ENCODE measurements at places on chromosomes 4 and X.

- DNase-seq = no peak
Observed at GRCh38 chrX:39905946-39906345, 191.8 kb downstream of the BCOR start.

GRCh38 chrX:47814851-47815250 is 21.9 kb upstream of the ZNF81 start:
- peak; percentile 26 for DNase-seq

DNA sequence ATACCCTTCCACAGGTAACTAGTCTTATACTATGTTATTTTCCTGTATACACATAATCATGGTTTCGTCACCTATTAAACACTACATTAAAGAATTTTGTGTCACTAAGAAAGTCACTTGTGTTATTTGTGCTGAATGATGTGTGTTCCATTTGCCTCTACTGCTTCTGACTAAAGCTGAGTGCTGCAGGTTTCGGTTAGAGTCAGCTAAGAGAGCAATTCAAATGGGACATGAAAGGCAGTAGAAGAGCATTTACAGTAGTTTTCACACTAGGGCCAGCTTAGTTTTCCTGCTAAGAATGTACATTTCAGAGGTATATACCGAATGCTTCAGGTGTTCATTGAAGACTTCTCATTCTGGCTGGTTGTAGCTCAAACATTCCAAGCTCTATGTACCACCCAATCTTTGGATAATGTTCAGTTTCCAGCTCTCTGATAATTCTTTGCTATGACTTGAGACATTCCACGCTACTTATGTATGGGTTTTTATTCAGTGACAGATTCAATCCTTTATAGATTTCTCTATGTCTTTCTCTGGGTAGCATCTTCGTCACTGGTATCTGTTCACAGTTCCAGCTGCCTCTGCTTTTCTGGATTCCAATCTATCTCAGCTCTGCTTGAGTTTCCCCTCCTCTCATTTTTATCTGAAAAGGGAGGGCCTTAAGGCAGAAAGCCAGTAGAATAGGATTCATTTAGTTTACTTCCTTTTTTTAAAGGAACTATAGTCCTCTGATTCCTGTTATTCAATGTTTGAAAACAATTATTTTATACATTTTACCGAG is 164.4 kb downstream of the CXXC4 start:
- DNase-seq = no peak

DNA sequence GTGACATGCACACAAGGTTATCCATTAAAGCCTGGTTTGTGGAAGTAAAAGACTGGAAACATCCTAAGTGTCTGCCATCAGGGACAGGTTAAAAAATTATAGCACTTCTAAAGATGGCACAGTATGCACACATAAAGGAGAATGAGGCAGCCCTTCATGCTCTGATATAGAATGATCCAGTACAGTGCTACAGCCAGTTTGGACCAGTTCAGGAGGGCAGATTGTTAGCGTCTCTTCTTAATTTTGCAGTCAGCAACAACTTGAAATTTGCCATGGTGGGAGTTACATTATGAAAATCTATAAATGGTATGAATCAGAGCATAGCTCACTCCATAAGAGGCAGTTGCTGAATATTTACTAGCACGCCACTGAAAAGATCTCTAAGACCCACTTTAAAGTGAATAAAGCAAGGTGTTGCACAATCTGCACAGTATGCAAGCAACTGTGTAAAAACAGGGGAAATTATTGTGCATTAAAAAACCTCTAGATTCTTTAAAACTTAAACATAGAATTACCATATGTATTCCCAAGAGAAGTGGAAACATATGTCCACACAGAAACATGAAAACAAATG is 20.3 kb upstream of the SOD3 start:
- DNase-seq = no peak

DNA sequence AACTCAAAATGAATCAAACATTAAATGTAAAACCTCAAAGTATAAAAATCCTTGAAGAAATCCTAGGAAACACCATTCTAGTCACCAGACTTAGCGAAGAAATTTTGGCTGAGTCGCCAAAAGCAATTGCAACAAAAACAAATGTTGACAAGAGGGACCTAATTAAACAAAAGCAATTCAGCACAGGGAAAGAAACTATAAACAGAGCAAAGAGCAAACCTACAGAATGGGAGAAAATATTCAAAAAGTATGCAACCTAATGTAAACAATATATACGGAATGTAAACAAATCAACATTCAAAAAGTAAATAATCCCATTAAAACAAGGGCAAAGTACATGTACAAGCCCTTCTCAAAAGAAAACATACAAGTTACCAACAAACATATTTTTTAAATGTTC is 974.7 kb downstream of the TRAM1L1 start:
- DNase-seq = peak; percentile 16
